ENCODE measurements at places on chromosomes 11 and 22.

GRCh38 chr11:45752106-45752505 lies 52.8 kb upstream of the SLC35C1 start:
- no peak for DNase-seq

GRCh38 chr11:61776561-61777075 lies 15.8 kb downstream of the TMEM258 start:
- no peak for DNase-seq

- DNase-seq, result no peak
Measured at GRCh38 chr11:78926633-78927338, 352.1 kb upstream of the NARS2 start.

GRCh38 chr22:29190051-29190450 lies 15.6 kb upstream of the EMID1 start:
- DNase-seq, result no peak

DNA sequence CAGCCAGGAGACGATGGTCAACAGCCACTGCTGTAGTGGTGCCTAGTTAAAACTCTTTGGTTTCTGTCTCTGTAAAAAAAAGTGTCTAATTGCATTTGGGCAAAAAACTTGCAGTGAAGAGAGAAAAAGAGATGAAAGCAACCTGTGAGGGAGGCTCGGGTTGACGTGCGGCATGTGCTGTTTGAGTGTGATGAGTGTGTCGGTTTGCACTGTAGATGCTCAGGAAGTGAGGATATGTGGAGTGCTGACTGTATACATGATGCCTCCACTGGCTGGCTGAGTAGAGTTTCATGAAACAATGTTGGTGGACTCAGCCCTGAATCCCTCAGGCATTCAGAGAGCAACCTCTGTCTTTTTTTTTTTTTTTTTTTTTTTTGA lies 4.3 kb upstream of the DGCR6L start:
- DNase-seq, result no peak

GRCh38 chr22:47333625-47334024 lies 571.2 kb downstream of the TBC1D22A start:
- DNase-seq, result no peak

- no peak for DNase-seq
Measured at GRCh38 chr22:27278946-27279345, 522.6 kb downstream of the MN1 start.

GRCh38 chr11:33912405-33913361 lies 20.8 kb upstream of the LMO2 start:
- DNase-seq, result no peak

DNA sequence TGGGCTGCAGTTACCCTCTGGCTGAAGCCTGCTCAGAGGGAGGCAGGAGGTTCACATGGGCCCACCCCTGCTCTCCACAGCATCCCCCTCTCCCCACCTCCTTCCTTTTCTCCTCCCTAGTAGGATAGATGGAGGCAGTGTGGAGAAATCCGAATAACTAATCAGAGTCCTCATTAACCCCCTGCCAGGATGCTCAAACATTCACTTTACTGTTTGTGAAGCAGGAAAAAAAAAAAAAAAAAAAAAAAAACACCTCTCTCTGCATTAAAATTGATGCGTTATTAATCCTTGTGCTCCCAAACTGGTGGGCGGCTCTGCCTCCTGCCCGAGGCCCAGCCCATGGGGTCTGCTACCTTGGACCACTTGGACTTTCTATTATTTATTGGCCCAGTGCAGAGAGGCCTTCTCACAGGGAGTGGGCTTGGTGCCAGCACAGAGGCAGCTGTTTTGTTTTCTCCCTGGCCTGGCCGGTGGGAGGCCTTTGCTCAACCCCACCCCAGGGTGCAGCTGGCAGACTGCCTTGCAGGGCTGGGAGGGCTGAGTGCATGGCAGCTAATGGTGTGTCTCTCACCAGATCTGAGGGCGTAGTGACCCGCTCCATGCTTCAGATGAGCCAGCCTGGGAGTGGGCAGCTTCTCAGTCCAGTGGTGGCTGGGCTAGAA lies 150.7 kb downstream of the PKNOX2 start:
- no peak for DNase-seq

DNA sequence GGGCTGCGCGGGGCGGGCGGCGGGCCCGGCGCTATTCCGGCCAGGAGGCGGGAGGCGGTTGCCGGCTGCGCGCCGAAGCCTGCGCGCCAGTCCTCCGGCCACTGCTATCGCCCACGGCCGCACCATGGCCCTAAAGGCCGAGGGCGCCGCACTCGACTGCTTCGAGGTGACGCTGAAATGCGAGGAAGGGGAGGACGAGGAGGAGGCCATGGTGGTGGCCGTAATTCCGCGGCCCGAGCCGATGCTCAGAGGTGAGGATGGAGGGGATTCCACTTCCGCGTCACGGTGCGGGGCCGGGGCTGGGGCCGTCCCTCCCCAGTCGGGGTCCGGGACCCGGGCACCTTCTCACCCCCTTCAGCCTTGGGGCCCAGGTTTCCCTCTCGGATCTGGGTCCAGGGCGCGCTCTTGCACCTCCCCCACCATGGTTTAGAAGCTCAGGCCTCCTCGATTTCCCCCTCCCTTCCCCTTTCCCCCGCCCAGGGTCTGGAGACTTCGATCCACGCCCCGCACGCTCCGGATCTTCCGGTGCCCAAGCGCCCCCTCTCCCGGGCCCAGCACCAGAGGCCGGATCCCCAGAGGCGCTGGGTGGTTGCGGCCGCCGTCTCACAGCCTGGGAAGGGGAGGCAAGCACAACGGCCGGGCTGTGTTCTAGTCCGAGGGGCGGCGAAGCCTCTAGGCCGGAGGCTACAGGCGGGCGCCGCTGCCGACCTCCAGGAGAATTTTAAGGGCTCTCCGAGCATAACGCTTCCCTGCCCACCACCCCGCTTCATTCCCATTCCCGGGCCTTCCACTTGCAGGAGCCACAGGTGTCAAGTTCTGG lies 517 bp downstream of the SPINDOC start:
- no peak for DNase-seq

- no peak for DNase-seq
Measured at GRCh38 chr11:71301046-71301857, 48.9 kb upstream of the SHANK2 start.

- DNase-seq, result no peak
Measured at GRCh38 chr11:14317659-14318325, 41.2 kb downstream of the RRAS2 start.

DNA sequence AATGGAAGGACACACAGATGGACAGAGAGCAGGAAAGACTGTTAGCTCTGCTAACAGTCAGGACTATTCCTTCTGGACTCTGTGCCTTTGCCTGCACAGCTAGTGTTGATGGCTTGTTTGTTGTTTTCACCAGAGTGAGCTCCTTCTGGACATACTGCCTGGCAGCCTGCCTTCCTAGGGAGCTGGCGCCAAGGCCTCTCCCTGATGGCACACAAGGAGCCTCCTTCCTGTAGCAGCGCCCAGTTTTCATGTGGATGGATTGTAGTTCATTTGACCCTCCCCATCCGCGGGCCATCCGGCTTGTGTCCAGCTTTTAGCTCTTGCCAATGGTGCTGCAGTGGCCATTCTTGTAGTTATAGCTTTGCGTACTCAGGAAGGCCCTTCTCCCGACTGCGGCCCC lies 16.6 kb upstream of the BCR start:
- no peak for DNase-seq

GRCh38 chr11:12048936-12049790 lies 40.7 kb upstream of the DKK3 start:
- no peak for DNase-seq

GRCh38 chr11:121773076-121773475 lies 320.3 kb upstream of the SORL1-AS1 start:
- no peak for DNase-seq

DNA sequence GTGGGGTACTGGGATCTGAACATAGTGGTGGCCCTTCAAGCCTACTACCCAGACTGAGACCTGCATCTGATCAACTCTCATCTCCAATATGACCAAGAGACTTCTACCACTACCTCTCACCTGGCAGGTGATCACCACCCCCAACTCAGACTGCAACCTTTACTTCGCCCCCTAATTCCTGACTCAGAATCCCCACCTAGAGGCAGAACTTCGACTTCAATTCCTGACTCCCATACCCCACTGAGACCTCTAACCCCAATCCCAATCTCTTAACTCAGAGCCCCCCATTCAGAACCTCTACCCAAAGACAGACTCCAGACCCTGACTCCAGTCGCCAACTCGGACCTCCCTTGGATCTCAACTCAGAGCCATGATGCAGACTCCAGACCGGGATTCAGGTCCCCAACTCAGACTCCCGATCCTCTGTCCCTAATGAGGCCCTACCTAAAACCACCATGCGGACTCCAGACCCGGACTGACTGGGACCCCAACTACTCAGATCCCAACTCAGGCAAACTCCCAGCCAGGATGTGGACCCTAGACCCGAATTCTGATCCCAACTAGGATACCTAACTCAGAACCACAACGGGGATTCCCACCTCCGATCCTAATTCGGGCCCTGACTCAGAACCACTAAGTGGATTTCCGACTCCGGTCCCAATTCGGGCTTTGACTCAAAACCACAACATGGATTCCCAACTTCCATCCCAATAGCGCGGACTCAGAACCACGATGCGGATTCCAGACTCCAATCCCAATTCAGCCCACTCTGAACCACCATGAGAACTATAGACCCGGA lies 1.2 kb downstream of the KCNQ1OT1 start:
- no peak for DNase-seq

- no peak for DNase-seq
Measured at GRCh38 chr11:47495011-47495855, 46.3 kb upstream of the RAPSN start.

- DNase-seq, result no peak
Measured at GRCh38 chr11:128042290-128042751, 545.0 kb downstream of the ETS1 start.

DNA sequence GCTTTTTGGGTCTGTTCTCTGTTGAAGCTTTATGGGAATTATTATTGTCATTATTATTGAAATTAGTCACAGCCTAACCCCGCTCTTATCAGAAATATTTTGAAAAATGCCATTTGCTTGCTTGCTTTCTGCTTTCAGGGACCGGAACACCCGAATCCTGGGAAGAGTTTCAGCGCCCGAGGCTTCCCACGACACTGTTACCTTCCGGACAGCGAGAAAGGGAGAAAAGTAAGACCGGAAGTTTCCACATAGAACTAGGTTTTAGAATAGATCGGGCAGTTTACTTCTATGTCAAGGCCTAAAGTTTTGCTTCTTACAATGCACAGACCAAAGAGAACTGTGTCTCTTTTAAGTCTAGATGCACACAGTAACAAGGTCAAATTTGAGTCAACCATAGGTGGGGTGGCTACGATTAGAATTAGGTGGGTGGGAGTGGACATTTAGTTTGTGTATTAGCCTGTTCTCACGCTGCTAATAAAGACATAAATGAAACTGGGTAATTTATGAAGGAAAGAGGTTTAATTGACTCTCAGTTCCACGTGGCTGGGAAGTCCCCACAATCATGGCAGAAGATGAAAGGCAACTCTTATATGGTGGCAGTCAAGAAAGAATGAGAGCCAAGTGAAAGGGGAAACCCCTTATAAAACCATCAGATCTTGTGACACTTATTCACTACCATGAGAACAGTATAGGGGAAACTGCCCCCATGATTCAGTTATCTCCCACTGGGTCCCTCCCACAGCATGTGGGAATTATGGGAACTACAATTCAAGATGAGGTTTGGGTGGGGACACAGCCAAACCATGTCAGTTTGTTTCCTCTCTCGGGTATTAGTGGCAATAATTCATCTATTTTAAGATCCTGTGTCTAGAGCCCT lies 12.9 kb downstream of the MPEG1 start:
- no peak for DNase-seq

DNA sequence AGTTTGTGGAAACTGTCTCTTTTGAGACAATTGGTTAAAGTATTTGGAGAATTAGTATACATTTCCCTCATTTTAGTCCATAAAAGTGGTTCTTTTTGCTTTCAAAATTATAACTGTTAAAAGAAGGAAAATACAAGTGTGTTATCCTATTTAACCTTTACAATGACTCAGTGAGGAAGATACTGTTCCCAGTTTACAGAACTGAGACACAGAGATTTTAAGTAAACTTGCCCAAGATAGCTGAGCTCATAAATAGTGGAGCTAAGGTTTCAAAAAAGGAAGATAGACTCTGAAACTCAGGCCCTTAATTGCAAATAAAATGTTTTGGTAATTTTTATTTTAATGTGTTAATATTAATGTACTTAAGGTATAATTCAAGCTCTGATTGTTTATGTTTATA lies 58.9 kb downstream of the DKK3 start:
- DNase-seq, result no peak

DNA sequence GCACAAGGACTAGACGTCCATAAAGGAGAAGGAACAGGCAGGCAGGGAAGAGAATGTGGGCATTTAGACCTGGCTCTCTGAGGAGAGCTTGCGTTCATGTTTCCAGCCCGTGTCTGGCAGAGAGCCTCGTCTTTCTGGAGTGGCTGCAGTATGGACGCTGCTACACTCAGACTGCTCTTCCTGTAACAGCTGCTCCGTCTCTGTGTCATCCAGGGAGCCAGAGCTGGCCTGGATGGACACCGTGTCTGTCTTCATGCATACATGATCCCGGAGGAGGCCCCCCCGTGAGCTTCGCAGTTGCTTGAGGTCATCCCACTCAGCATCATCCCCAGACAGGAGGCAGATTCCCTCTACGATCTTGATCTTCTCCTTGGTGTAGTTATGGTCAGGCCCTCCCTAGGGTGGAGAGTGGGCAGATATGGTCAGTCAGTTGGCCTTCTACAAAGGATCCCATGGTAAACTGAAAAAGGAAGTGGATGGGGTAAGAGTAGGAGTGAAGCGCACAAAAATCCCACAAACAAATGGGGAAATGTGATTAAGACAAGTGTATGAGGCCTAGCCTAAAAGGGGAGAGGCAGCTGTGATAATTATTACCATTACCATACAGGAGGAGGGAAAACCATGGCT lies 13.0 kb upstream of the CKAP5 start:
- DNase-seq, result no peak

DNA sequence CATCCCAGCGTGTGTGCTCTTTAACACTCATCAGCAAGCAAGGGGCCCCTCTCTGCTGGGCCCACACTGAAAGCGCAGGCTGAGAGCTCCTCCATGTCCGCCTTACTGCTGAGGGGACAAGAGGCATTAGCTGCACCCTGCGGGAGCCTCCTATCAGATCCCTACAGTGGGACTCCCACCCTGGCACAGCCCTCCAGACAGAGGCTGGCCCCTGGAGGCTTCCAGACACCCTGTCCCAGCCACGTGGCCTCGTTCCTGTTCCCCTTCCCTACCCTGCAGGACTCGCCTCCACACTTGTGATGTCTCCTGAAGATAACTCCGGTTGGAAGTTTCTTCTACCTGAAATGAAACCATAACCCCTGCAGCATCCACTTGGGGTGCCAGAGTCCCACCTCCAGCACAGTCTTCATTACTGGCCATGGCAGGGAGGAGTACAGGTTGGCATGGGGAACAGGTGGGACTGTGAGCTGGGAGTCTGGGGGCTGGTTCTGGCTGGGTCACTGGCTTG lies 5.0 kb upstream of the SH3BP1 start:
- DNase-seq, result no peak

GRCh38 chr11:15816260-15816871 lies 540.0 kb downstream of the SOX6 start:
- no peak for DNase-seq

- DNase-seq, result no peak
Measured at GRCh38 chr11:75406338-75406777, 7.0 kb downstream of the RPS3 start.

- no peak for DNase-seq
Measured at GRCh38 chr11:4087551-4087950, 7.0 kb upstream of the RRM1 start.

GRCh38 chr11:75400146-75400865 lies 988 bp downstream of the RPS3 start:
- no peak for DNase-seq
